ENCODE measurements at places on chromosomes 7 and 10.

DNA sequence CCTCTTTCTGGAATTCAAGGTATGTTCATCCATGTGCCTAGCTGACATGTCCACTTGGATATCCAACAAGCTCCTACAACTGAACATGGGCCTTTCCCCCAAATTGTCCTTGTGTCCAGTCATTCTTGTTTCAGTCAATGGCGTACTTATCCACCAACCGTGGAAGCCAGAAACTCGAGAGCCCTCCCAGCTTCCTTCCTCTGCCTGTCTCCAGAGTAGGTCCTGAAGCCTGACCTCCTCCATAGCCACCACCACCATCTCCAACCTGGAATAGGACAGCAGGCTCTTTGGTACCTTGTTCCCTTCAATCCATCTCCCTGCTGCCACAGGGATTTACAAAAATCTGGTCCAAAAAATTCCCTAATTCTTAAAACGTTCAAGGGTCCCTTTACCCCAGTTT lies 305.1 kb downstream of the RPS24 start:
- DNase-seq, result no peak

GRCh38 chr7:155533827-155534690 lies 12.3 kb downstream of the CNPY1 start:
- no peak for DNase-seq

GRCh38 chr7:111358915-111359314 lies 203.4 kb downstream of the IMMP2L start:
- no peak for DNase-seq

DNA sequence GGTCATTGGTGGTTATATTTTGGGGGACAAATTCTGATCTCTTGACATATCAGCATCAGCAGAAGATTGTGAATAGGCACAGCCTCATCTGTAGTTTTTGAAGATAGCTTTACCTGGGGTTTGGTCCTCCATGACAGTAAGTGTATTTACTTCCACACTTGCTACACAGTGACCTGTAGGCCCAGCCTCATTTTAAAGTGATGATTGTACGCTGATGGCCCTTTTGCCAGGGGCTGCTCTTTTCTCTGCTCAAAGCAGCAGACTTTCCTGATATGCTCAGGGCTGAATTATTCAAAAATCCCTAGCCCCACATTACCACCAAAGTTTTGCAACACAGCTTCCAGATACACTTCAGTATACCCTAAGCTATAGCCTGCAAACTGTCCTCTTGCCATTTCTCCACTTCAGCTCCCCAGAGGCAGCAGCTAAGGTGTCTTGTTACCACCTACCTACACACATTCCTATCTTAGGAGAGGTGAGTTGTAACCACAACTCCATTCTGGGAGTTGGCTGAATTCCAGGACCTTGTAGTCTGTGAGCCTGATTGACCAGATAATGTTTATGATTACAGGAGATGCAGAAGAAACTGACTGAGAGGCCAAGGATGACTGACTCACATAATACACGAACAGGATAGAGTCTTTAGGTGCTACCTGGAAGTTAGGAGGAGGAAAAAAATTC lies 6.0 kb downstream of the ASB4 start:
- no peak for DNase-seq

DNA sequence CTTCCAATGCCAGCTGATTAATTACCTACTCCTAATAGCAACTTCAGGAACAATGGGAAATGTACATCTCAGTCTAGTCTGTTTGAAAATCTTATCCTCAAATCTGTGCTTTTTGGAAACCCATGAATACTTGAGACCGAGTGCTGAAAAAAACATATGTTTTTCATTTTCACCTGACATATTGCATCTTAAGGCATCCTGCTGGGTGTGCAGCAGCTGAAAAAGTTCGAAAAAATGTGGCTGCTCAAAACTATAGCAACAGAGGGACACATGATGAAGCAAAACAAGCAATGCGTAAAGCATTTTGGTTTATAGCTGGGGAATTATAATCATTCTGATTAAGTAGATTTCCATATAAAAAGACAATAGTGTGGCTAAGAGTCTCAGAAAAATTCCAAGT lies 218.0 kb downstream of the CREB5 start:
- DNase-seq, result no peak

- DNase-seq, result no peak
These were observed 120.0 kb downstream of the SGMS1 start for GRCh38 chr10:50503661-50504320.

DNA sequence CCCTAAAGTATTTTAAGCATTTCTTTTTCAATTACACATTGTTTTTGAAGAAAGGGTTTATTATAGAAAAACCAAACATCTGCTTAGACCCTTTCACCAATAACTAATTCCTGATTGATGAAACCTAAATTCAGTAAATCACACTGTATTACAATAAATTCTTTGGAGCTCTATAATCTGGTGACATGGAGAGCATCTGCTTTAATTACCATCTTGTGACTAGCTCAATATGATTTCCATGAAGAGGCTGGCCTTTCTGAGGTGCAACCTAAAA lies 9.7 kb downstream of the HYCC1 start:
- no peak for DNase-seq

- DNase-seq, result no peak
These were observed 827 bp downstream of the CSTF2T start for GRCh38 chr10:51698473-51699063.

- DNase-seq, result no peak
These were observed 189.6 kb upstream of the PLXNA4 start for GRCh38 chr7:132765861-132766260.

GRCh38 chr7:20310301-20310700 lies 20.4 kb upstream of the ITGB8 start:
- no peak for DNase-seq

DNA sequence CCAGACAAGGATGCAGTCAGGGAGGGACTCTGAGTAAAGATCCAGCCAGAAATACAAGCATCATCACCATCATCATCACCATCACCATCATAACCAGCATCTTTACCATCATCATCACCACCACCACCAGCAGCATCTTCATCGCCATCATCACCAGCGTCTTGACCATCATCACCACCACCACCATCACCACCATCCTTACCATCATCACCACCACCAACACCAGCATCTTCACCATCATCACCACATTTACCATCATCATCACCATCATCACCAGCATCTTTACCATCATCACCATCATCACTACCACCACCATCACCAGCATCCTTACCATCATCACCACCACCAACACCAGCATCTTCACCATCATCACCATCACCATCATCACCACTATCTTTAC lies 44.1 kb upstream of the CPXM2 start:
- no peak for DNase-seq

DNA sequence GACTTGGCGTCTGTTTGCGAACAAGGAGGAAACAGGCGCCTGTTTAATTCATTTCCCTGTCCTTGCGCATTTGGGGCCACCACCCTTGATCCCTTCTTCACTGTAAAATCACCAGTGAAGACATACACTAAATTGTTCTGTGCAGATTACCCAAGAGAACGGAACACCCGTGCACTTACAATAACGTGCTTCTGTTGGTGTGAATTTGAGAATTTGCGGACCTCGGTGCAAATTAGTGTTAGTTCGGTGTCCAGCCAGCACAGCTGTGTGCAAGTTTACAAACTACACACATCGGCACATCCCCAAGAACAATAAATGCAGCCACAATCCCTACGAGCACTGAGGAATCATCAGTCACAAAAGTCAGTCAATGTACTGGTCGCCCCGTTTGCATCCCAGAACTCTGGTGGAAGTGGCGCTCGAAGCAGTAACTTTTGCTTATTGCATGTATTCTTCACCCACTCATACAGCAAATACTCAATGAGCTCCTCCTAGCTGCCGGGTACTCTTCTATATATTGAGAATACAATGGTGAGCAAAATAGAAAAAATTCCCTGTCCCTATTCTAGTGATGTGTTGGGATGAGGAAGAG lies 786 bp upstream of the CNOT4 start:
- no peak for DNase-seq

- no peak for DNase-seq
These were observed 237.5 kb downstream of the IPMK start for GRCh38 chr10:58030208-58030607.

- DNase-seq, result no peak
These were observed 352.1 kb downstream of the FRMD4A start for GRCh38 chr10:13978533-13979115.

- DNase-seq, result no peak
These were observed 1206.2 kb downstream of the GATA3 start for GRCh38 chr10:9260690-9261089.

- no peak for DNase-seq
These were observed 49.6 kb downstream of the MPP7 start for GRCh38 chr10:28253169-28253785.

DNA sequence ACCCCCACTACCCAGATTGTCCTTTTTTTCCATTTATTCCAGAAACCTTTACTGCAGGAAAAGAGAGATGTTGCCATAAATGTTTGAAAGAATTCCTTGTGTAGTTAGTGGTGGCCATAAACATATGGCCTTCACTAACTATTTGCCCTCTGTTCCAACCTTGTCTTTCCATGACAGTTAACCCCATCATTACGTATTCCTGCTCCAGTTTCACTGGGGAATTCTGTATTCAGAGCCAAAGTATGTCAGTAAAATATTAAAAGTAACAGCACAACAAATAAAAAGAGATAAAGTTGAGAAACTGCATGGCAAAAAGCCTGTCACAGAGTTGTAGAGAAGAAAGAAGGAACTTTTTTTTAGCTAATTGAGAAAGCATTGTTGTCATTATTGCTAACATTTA lies 261.3 kb downstream of the BICC1 start:
- DNase-seq, result no peak

GRCh38 chr10:133088956-133089800 lies 1.5 kb downstream of the ADGRA1 start:
- no peak for DNase-seq

DNA sequence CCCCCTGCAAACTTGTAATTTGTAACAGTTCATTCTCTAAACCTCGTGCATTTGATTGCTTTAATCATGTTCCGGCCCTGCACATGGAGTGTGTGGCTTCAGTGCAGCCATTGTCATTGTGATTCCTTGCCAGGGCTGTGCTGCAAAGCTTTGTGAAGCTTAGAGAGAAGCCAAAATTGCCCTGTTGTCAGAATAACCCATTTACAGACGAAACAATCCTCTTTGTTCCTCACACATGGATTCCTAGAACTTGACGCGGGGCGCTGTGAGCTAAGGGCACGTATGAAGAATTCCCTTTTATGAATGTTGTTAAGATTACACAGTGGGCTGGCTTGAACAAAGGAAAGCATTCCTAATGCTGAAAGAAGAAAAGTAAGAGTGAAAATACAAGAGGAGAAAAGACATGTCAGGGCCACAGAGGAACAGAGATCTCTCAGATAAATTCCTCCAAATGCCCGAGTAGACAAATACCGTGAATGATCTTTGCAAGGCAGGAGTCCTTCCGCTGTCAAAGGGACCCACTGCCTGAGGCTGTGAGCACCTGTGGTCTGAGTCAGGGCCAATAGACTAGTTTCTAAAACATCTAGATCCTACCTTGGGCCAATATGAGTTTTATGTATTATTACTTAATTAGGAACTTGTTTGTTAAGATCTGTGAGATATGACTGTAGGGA lies 205.4 kb upstream of the C7orf33 start:
- DNase-seq, result no peak

DNA sequence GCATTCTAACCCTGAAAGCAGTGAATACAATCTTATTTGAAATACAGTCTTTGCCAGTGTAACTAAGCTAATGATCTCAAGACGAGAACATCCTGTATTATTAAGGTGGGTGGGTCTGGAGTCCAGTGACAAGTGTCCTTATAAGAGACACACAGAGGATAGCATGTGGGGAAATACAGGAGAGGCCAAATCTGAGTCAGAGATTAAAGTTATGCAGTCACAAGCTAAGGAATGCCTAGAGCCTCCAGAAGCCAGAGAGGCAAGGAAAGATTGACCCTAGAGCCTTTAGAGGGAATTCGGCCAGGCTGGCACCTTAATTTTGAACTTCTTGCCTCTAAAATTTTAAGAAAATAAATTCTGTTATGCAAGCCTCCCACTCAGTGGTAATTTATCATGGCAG lies 87.5 kb upstream of the HGF start:
- no peak for DNase-seq
